Activated T-helper 9 cell treated with anti-CD3 and anti-CD28 coated beads, Interleukin-2, amount 50 U/mL, for 16 hours (primary cell): ENCODE measurements at places on chromosomes 4 and X.
A peak's percentile ranks its signal among the peaks of the same experiment; 100 is the strongest.

GRCh38 chrX:48685416-48685815, 1.8 kb downstream of the WAS start:
- DNase-seq, result no peak

GRCh38 chr4:101933855-101934254, 143.3 kb downstream of the BANK1 start:
- no peak for DNase-seq

GRCh38 chr4:17085416-17085815, 187.0 kb upstream of the LDB2 start:
- no peak for DNase-seq

DNA sequence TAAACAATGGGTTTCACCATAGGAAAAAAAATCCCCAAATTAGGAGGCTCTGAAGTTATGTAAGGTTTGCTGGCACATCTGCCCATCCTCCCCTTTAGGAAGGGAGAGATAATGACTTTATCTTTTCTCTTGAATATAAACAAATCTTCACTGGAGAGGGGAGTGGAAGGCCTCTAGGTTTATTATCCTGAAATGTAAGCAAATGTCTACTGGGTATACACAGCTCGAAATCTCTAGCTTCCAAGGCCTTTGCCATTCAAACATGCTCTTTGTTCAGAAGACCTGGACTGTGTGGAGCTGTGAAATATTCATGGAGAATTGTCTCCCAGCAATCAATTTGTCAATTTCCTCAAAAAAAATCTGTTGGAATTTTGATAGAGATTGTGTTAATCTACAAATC, 21.7 kb upstream of the MED14 start:
- DNase-seq, result no peak

- no peak for DNase-seq
These were observed 4.6 kb downstream of the EFNB1 start for GRCh38 chrX:68833448-68833805.

GRCh38 chr4:187380181-187380581, 615.4 kb upstream of the ZFP42 start:
- DNase-seq, result no peak

DNA sequence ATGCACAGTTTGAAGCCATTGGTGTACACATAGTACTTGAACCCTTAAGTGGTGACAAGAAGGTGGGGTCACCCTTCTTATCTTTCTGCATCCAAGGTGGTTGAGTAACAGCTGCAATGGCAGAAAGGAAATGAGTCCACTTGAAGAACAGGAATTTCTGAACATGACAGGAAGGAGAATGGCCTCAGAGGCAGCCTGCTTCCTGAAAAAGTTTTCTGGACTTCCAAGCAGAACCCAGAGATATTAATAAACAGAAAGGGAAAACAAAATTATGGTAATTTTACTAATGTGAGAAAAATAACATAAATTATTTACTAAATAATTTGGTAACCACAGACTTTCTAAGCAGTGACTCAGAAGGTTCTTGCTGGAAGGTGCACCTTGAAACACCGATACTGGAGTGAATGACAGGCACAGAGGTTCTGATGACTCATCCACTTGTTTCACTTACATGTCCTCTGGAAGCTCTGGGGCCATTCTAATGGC, 119.9 kb upstream of the HS3ST1 start:
- DNase-seq, result no peak

GRCh38 chr4:15774020-15774420, 4.1 kb upstream of the CD38 start:
- no peak for DNase-seq

DNA sequence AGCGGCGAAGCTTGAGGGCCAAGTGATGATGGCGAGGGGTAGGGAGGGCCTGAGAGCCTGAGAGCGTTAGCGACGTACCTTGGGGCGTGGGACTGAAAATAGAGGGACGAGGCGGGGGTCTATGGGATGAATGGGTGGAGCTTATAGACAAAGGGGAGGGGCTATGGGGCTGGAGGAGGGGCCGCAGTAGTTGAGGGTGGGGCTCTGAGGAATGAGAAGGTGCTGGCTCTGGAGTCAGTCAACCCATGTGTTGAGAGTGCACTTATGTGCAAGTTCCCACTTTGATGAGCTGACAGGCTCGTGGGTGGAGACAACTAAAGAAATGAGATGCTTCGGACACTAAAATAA, 488 bp downstream of the TBC1D25 start:
- DNase-seq, result peak; percentile 21

DNA sequence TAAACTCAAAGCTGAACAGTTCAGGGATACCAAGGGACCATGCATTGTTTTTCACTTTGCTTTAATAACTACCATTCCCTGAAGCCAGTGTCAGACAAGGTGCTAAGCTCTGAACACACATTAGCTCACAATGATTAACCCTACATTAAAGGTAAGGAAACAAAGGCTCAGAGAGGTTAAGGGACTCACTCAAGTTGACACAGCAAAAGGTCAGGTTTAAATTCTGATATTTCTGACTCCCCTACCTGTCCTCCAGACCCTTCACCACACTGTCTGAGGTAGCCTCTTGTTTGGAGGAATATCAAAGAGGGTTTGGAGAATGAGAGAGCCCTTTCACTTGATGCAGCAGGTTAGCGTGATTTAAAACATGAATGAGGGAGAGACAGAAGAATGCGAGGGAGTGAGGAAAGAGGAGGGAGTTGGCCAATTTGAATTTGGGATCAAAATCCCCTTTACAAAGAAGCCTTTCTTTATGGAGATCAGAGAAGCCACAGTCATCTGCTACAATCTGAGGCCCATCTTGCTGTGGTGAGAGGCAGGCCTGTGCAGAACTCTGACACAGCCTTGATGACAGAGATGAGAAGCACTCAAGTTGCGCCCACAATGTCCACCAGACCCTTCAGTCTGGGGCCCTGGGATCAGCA, 103.5 kb downstream of the FHDC1 start:
- DNase-seq, result no peak

GRCh38 chr4:108193886-108194672, 25.3 kb upstream of the LEF1 start:
- DNase-seq, result no peak

- no peak for DNase-seq
These were observed 28.3 kb upstream of the EPHA5 start for GRCh38 chr4:65698631-65699030.

DNA sequence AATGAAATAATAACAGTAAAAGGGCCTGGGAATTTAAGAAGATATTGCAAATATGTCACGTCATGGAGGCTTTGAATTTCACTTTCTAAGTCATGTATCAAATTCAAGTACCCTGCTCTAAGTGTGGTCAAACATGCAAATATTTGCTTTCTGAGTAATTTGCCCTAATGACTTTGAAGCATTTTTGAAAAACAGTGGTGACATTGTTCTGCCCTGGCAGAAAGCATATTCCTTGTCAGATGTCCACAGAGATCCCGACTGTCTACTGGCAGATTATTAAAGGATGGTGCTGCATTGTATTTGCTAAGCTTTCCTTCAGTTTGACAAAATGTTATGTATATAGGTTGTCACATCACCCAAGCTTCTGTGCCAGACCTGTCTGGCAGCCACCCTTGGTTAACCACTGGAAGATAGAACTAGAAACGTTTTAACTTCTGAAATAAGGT, 92.5 kb downstream of the ANK2 start:
- no peak for DNase-seq

DNA sequence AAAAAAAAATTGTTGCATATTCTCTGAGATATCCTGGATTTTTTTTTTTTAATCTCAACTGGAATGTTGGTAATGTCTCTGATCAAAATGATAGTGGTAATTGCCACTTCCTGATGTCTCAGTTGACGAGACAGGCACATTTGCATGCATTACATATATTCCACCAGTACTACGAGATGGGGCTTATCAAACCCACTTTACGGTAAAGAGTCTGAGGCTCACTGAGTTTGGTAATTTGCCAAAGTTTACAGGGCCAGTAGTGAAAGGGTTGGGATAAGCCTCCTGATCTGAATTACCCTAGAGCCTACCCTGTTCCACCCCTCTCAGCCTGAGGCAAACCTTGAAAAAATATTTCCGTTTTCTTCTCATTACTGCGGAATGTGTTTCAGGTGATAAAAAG, 5.3 kb downstream of the MAGEB2 start:
- DNase-seq, result no peak

DNA sequence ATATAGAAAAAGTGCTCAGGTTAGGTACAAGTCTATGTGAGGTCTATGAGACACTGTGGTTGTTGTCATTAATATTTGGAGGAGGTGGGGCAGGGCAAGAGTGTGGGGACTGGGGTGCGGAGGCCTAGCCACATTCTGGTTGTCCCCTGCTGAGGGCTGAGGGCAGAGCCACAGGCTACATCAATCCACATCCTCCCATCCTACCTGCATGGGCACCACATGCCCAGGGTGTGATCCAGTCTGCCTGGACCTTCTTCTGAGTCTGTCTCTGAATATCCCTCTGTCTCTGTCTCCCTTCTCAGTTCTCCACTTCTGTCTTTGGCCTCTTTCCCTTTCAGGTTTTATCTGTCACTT, 1.2 kb upstream of the GATA1 start:
- no peak for DNase-seq

GRCh38 chr4:107562316-107562715, 157.7 kb downstream of the PAPSS1 start:
- DNase-seq, result no peak

GRCh38 chrX:153726286-153727122, 1.8 kb downstream of the ABCD1 start:
- DNase-seq, result no peak

GRCh38 chr4:125357675-125358074, 42.9 kb downstream of the FAT4 start:
- DNase-seq, result no peak

- DNase-seq, result no peak
These were observed 11.8 kb upstream of the HPGDS start for GRCh38 chr4:94354474-94354896.

DNA sequence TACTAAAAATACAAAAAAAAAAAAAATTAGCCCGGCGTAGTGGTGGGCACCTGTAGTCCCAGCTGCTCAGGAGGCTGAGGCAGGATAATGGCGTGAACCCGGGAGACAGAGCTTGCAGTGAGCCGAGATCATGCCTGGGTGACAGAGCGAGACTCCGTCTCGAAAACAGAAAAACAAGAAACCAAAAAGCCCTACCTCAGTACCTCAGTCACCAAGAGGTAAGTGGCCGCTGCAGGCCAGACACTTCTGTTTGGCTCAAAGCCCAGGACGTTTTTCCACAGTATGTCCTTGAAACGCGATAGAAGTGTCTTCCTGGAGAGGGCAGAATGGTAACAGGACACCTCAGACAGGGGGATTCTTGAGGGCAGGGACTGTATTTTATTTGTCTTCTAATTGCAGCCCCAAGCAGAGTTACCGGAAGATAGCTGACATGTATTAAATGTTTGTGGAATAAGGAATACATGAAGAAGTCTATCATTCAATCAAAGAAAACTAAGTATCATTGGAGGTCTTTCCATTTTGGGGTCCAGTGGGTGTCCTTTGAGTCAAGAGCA, 63.6 kb downstream of the CLNK start:
- DNase-seq, result no peak

DNA sequence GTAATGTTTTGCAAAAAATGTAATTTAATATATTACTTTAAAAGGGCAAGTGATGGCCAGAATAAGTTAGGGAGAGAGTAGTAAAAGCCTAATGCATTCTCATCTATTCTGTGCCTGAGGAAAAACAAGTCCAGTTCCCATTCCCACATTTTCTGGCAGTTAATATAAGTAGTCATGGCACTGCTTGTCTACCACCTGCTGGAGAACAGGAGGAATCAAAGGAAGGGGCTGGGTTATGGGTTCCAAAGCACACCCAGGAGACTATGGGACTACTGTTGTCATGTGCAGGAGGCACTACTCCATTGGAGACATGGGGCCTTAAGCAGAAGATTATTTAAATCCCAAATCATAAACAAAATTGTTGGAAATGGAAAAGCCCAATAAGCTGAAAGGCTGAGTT, 2618.6 kb downstream of the ARAP2 start:
- DNase-seq, result no peak

- no peak for DNase-seq
These were observed 29.5 kb upstream of the JAKMIP1 start for GRCh38 chr4:6229671-6230501.

GRCh38 chrX:21479695-21480270, 105.6 kb downstream of the CNKSR2 start:
- DNase-seq, result no peak

DNA sequence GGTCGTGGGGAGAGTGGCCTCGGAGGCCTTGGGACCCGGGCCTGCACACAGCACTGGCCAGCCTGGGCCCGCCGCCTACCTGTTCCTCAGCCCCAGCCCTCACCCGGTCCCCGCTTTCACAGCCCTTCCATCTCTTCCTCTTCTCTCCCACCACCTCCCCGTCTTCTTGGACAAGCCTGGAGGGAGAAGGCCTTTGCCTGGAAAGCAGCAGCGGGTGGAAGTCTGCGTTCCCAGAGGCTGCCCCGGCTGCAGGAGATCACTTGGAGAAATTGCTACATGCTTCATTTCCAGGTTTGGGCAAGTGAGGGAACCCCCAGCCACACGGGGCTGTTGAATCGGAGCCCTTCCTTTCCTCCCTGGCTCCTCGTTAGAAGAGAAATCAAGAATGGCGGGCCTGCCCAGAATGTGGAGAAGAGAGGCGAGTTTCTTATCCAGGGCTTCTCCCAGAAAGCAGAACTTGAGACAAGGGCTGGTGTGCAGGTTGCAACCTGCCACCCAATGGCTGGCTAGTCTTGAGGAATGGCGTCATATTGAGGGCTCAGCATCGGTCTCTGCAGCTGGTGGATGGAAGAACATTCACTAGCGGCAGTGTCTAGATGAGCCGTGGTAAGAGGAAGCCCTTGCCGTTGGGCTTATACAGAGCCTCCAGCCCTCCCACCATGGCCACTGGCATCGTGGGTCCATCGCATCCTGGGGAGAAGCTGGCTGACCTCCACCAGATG, 1.2 kb upstream of the PDZD4 start:
- DNase-seq, result no peak

- DNase-seq, result no peak
These were observed 32.5 kb downstream of the DLG3 start for GRCh38 chrX:70476934-70477733.

DNA sequence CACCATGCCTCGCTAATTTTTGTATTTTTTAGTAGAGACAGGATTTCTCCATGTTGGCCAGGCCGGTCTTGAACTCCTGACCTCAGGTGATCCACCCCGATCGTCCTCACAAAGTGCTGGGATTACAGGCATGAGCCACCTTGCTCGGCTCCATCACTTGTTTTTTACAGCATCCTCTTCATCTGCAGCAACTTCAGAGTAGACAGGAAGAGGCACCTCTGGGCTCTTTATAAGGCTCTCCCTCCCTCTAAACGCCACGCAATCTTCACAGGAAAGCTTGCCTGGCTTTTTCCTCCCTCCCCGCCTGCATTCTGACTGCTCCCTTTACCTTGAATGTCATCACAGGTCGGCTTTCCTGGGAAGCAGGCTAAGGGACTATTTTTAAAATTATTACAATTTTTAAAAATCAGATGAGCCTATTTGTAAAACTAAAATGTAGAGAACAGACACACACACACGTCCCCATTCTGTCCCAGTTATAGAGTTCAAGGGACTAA, 111.5 kb upstream of the LDB2 start:
- DNase-seq, result no peak
